ENCODE measurements at places on chromosomes 6 and 20.

DNA sequence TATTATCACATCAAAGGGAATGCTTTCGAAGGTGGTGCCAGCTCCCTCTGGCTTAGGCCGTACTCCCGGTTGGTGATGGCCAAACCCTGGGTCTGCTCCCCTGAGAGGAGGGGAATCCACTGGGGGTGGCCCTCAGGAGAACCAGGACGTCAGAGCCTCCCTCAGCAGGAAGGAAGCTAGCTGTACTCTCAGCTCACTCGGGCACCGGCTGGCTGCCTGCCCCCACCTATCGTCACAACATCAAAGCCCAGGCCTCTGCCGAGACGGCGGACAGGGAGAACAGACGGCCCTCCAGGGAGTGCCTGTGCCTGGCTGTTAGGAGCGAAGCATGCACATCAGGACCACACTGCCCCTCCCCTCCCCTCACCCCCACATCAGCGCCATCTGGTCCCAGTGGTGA is 9.2 kb upstream of the PGC start:
- no peak for DNase-seq

DNA sequence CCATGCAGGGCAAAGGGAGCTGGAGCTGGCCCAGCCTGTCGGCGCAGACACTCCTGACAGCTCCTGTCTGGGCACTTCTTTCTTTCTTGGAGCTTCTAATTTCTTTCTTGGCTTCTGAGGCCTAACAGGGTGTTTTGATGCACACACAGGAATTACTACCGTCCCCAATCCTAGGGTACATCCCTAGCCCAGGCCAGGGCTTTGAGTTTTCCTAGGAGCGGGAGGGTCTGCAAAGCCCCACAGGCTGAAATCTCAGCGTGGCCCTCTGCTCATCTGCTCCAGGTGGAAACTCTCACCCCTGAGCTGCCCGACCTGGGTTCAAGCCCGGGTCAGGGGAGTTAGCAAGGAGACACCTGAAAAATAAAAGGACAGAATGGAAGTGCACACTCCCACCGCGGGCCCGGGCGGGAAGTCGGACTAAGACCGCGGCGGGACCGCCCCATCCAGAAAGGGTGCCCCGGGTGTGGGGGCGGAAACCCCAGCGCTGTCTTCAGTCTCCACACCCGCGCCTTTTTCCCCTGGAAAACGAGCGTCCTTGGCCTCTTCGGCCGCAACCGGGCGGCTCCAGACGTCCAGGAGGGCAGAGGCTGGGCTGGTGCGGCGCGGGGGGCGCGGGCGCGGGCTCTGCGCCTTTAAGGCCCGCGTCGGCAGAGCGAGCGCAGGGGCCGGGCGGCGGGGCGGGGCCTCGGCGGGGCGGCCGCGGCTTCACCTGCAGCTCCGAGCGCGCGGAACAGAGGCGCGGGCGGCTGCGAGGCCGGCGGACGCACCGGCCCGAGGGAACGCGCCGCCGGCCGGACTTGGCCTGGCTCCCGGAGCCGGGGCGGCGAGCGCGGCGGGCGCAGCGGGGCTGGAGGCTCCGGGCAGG is at the start of gene CDH4:
TSS of gene CDH4 (plus strand) at position 733 of the 865 bp plus-strand sequence.
- DNase-seq: no peak

DNA sequence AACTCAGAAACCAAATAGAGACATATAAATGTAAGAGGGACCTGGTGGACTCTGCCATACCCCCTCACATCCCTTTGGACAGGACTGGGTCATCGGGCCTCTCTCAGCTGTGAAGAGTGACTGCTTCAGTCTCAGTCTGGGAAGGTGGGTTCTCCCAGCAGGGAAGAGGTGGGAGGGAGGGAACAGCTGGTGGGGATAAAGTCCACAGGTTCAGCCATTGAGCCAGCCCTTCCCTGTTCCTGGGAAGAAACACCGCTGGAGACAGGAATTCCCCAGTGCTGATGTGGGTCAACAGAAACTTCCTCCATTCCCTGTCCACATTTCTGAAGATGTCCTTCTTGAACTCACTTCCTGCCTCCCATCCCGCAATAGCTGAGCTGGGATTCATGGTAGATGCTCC is 209.2 kb upstream of the PMEPA1 start:
- DNase-seq: no peak

DNA sequence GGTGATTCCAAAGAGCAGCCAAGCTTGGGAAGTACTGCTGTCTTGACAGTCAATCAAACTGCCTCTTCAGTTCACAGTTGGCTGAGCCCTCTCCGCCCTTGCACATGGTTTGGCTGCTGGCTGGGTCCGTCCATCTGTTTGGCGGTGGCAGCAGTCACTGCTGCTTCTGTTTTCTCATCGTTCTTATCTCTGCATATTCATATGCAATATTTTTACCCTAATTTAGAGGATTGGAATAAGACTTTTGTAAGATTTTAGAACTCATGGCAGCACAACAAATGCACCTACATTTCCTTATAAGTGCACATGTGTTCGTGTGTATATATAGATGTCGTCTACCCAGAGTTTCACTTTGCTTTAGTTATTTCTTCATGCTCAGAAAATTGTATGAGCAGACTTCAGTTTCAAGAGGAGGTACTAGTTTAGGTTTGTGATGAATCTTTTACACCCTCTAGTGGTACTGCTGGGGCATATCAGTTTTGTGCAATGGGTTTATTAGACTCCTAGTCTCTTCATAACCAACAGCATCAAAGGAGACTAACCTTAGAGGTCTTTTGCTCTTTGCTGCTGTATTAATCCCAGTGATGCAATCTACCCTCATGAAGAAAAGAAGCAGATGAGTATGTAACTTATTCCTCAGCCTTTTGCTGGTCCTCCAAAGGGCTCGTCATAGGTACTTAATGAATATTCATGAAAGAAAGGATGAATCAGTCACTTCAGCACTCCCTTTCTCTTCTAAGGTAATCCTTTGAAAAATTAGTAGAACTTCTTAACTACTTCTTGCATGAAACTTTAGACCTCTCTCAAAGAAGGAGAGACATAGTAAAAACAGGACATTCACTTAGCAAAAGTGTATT is 44.3 kb downstream of the KHDC1L start:
- no peak for DNase-seq

GRCh38 chr6:151004383-151005024 is 139.0 kb downstream of the MTHFD1L start:
- no peak for DNase-seq

DNA sequence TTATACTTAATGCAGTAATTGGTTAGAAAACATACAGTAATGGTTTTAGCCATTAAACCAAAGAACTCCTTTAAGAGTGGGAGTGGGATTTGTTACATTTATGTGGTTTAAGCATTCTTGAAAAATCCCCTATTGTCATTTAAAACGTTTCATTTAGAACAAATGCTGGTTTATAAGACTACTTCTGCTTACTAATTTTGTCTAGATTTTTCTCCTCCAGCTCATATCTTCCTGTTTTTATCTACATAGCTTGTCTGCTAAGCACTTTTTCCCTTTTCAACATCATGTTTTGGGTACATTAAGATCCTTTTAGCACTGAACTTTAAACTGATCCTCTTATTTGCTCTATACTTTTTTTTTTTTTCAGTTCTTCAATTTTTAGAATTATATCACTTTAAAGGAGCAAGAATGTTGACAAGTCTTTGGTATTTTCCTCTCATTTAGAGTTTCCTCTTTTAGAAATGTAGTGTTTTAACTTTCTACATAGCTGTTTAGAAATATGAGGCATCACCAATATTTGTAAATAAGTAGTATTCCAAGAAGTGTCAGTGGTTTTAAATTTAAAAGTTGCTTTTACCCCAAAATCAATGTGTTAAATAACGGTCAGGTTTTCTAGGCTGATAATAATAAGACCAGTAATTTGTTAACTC is 80.9 kb downstream of the SESN1 start:
- DNase-seq: no peak

- no peak for DNase-seq
Observed at GRCh38 chr6:126075335-126076071, 89.2 kb downstream of the TRMT11 start.

GRCh38 chr6:44804546-44805159 is 417.1 kb downstream of the CDC5L start:
- no peak for DNase-seq

DNA sequence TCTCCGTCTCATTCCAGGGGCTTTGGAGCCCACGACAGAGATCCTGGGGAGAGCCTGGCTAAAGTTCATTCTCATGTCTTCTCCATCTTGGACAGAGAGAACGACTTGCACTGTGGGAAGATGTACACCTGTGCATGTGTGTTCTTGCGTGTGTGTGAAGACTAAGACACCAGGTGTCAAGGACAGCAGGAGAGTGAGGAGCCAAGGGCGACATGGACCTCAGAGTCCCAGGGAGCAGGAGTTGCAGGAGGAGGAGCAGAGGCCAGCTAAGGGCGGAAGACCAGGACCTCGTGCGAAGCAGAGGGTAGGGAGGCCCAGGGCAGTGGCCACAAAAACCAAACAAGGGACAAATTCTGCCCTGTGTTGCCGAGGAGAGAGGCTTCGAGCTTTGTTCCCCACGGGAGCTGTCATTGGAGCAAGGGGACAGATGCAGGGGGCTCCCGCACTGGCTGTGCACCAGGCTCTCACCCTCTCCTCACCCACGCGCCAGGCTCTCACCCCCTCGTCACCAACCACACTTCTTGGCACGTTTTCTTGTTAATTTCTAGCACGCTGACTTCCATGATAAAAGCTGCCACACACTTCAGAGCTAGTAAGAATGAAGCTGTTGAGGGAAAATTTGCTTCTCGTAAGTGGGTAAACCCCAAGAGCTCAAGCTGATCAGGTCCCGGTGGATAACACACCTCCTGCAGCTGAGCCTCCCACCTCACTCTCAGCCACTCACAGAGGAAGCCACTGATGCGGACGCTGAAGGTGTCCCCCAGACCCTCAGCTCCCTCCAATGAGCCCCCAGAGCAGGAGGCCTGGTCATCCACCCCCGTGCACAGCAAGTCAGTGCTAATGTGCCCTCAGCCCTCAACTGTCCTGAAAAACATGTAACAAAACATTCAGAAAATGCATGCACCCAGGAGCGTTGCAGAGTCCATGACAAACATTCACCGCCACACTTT is 62.6 kb downstream of the DLL1 start:
- DNase-seq: no peak

DNA sequence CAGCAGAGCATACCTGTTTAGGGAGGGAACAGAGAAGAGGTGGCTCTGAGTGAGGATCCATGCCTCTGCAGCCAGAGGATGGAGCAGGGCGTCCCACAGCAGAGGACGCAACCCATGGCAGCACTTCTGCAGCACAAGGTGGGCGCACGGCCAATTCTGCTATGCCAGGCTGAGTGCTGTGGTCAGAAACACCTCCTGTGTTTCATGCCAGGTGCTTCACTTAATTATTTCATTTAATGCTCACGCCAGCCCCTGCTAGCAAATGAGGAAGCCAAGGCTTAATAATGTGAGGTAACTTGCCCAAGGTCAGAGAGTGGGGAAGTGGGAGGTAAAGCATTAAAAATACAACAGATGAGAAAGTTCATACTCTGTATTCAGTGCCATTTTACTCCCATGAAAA is 68.5 kb upstream of the PTGIS start:
- no peak for DNase-seq

DNA sequence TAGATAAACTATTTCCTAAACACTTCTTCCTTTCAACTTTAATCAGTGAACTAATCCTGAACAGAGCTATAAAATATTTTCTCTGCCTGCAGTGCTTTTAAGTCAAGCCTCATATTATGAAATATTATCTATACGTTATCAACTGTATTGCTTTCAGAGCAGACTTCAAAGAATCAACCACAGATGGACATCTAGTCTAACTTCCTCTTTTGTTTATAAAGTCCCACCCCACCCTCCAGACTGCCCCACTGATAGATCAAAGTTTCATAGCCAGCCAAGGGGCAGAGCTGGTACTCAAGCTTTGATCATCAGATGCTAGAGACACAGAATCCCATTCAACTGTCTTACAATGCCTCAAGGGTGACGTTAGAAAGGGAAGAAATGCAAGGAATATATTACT is 308.3 kb downstream of the LAMA2 start:
- DNase-seq: no peak

GRCh38 chr6:42493914-42494539 is 42.3 kb upstream of the TRERF1 start:
- no peak for DNase-seq

DNA sequence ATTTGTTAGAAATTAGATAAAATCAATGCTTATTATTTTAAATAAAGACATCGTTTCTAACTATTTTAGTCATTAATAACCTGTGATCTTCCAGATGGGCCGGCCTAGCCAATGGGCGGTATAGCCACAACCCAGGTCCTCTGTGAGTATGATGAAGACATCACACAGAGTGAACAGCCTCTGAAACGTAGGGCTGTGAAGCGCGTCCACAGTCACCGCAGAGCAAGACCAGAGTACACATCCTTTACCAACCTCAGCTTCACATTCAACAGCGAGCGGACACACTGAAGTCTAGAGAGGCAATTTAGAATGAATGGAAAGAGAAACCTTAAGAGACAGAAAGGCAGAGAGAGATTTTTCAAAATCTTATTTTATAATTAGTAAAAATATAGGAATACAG is 125.0 kb upstream of the RPS6KA2 start:
- no peak for DNase-seq

All from type B pancreatic cell (in vitro differentiated cells).